ENCODE measurements at places on chromosomes 11 and 22.

DNA sequence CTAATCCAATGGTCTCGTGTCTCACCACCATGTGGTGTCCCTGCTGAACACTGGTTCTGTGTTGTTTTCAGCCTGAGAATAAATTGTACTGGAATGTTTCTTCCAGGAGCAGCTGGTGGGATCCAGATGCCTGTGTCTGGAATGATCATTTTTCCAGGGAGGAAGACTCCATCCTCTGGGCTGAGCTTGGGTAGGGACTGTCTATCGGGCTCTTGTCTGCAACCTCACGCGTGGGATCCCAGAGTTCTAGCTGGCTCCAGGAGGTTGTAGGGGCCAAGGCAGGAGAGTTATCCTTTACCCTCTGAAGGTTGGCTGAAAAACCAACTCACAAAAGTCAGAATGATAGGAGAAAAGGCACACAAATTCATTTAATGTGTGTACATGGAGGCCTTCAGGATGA is 144.1 kb upstream of the B3GAT1 start:
- DNase-seq: no peak

GRCh38 chr11:10326012-10326964 is 21.4 kb downstream of the ADM start:
- DNase-seq: no peak

DNA sequence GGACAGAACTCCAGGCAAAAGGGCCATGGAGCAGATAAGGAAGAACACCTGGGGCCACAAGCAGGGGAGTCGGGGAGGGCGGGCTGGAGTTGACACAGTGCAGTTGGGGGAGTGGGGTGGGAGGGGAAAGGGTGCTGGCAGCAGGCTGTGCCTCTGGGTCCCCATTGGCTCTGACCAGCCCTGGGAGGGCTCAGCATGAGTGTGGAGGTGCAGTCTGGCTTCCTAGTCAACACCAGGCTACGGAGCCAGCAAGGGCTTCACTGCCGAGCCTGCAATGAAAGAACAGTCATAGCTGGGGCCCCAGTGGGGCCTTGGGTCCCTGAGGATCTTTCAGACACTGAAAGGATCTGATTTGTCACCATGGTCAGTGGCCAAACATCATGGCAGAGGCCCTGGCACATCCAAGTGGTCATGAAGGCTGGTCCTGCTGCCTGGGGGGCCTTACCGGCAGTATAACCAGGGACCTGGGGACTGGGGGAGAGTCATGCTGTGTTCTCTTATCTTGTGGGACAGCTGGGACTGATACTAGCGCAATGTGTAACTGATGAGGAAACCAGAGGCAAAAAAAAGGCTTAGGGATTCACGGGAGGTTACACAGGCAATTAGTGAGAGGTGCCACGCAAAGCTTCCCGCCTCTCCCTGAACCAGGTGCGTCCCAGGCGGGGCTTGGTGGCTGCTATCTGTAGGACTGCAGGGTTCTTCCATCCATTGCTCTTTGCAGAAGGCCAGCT is 11.6 kb downstream of the SLC37A2 start:
- DNase-seq: no peak

DNA sequence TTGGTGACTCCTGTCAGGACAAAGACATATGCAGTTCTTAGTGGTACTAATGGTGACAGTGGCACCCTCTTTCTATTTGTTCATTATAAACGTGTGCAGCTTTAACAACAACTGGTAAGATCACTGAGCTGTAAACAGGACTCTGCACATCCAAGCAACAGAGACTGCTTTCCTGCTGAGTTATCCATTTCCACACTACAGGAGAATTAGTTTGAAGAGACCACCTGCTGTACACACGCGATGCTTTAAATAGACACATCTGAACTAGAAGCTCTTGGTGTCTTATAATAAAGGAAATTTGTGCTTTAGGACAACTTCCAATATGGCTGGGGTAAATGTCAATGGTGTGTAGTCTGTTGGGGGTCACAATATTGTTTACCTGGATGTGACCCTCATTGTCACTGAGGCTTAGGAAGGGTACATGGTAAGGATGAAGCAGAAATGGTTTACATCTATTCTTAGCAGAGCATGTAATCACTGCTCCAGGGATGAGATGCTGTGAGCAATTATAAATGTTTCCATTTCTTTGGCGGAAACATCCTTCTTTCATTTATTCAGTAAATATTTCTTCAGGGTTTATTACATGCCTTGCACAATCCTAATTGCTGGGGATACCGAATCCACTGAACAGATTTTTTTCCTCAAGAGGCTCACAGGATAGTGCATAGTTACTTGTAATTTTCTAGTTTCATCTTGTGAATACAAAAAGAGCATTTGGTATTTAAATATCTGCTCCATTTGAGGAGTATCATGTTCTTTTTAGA is 354.0 kb upstream of the CCDC90B start:
- no peak for DNase-seq

- DNase-seq: peak; percentile 24
Observed at GRCh38 chr11:93169950-93170561, 27.7 kb downstream of the SLC36A4 start.
